HCT116 (cell line): ENCODE measurements at places on chromosomes 1 and 21.

DNA sequence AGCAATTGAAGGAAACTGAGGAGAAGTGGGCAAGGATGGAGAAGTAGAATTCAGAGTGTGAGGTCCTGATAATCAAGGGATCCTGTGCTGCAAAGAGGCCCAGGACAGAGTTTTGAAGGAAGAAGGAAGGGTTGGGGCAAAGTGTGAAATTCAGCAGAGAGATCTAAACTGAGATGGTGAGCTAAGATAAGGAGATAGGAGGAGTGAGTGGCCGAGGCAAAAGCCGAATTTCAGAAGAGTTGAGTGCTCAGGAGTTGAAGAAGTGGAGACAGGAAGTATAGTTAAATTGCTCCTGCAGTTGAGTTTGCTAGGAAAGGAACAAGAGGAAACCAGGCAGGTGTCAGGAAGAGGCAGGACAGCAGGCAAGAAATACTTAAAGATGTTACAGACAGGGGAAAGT, 16.4 kb upstream of the MAPKAPK2 start:
- no peaks in the 10 kb centered on the region for H3K4me1 ChIP-seq
- H3K27ac ChIP-seq = no peak overlapping the region
- no peaks in the 10 kb centered on the region for H3K36me3 ChIP-seq
- no peak overlapping the region for H3K4me3 ChIP-seq
- H3K27me3 ChIP-seq = peaks cover 5% of the 10 kb centered on the region; the same call in 1 of the 2 replicates

- no peaks in the 10 kb centered on the region for H3K4me1 ChIP-seq
- no peaks in the 10 kb centered on the region for H3K36me3 ChIP-seq
- DNase-seq = no peak
Observed at GRCh38 chr1:86100401-86100800, 56.2 kb downstream of the COL24A1 start.

DNA sequence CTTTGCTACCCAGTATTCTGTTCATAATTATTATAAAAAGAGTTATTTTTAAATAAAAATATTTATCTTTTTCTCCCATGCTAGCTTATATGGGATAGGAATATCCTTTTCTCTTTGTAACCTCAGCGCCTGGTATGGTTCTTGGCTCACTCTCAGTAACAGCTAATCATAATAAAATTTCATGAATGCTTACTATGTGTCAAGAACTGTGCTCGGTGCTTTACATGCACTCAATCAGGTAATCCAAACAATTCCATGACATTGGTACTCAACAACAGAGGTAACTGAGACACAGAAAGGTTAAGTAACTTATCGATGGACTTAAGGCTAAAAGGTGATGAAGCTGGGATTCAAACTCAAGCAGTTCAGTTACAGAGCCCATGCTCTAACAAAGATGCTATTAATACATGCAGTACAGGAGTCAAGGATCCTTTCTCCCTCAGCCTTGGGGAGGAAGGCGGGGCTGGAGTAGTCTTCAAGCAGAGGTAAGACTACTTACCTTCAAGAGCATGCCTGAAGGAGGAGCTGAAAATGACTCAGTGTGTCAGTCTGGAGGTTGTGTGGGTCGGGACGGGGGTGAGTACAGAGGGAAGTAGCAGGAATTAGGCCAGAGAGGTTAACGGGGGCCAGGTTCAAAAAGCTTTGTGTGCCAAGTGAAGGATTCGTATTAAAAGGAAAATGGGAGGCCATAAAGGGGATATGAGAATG, 73.4 kb downstream of the PLPPR5 start:
- no peak overlapping the region for H3K27ac ChIP-seq
- no peaks in the 10 kb centered on the region for H3K36me3 ChIP-seq
- DNase-seq = no peak
- no peak overlapping the region for H3K4me3 ChIP-seq

GRCh38 chr1:51689643-51690042, 72.8 kb downstream of the OSBPL9 start:
- H3K36me3 ChIP-seq = no peaks in the 10 kb centered on the region
- H3K27me3 ChIP-seq = no peaks in the 10 kb centered on the region
- DNase-seq = no peak
- H3K4me3 ChIP-seq = no peak overlapping the region
- no peak overlapping the region for H3K27ac ChIP-seq

- no peaks in the 10 kb centered on the region for H3K36me3 ChIP-seq
- no peak overlapping the region for H3K27ac ChIP-seq
- H3K27me3 ChIP-seq = 0 out of 2 replicates have a peak, but pooled peaks cover 4% of the 10 kb centered on the region
Observed at GRCh38 chr1:208207388-208208131, 36.6 kb downstream of the PLXNA2 start.
